ENCODE measurements at places on chromosomes 12 and 14.

DNA sequence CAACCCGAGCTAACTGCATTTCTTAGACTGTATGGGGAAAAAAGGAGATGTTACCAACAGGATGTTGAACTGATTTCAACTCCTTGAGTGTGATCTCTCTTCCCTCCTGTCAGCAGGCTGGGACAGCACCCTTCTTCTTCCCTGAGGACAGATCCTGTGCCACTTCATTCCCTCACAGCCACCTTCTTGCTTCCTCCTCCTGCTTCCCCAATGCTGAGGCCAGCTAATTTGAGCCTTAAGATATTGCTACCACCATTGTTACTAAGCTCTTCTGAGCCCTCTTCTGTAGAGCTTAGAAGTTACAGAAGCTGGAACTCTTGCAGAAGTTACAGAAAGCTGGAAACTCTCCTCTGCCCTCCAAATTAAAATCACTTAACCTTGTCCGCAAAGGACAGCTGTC is 88.8 kb downstream of the SPTSSA start:
- no peak for DNase-seq

- no peak for DNase-seq
Measured at GRCh38 chr12:128928361-128928760, 75.1 kb downstream of the GLT1D1 start.

- no peak for DNase-seq
Measured at GRCh38 chr12:27192118-27192802, 51.8 kb upstream of the STK38L start.

GRCh38 chr14:38808734-38809455 is 294.1 kb downstream of the SEC23A start:
- no peak for DNase-seq

DNA sequence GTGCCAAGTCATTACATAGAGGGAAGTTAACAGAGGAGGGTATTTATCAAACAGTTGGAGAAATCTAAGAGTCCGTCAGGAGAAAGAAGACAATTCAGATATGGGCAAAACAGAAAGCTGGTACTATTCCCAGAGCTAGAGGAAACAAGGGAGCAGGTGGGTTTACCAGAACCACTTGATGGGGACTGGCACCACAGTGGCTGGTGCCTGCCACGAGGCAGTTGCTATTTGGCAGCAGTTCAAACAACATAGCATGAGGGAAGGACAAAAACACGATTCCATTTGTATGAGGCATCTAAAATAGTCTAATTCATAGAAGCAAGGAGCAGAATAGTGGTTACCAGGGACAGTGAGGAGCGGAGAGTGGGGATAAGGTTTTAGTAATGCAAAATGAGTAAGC is 24.6 kb upstream of the KLRD1 start:
- DNase-seq: peak; percentile 5

GRCh38 chr12:27193106-27193505 is 51.0 kb upstream of the STK38L start:
- DNase-seq: no peak

DNA sequence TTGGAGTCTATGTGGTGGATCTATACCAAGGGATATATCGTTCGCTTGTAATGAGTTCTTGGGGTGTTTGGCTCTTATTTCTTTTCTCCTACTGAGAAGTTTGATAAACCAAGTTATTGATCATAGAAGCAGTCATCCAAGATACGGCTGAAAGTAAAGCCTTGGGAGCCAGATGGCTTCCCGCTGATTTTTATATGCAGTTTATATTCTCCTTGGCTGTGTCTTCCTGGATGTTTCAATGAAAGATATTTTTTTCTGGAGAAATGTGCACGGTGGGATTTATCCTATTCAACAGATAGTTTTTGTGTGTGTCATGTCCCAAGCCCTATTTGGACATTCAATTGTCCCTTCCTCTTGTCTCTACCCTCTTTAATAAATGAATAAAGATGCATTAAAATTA is 289.0 kb downstream of the ERC1 start:
- DNase-seq: no peak

DNA sequence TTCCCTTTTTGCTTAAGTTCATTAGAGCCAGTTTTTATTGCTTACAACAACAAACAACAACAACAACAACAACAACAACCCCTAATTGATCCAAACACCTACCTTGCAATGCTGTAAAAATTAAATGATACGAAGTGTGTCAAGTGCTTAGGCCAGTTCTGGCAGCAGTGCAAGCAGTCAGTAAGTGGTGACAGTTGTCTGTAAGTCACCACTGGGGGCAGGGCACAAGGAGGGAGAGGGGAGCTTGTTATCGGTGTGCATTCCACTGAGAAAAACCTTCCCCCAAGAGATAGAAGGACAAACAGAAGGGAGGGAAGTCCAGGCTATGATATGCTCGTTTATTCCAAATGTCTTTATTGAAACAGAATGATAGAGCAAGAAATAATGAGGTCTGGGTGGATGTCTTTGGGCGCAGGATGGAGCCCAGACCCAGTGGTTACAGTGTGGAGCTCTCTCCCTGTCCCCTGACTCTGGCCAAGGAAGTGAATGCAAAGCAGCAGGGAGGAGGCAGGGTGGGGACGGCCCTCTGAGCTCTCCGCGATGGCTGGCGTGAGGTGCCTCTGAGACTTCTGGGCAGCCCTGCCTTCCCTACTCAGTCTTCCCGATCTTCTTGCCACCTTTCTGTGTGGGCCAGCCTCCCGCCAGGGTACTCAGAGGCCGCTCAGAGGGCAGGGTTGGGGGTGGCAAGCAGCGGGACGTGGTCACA is 6.5 kb downstream of the SLC22A17 start:
- no peak for DNase-seq

- DNase-seq: no peak
Measured at GRCh38 chr12:47124451-47124850, 44.7 kb upstream of the AMIGO2 start.

DNA sequence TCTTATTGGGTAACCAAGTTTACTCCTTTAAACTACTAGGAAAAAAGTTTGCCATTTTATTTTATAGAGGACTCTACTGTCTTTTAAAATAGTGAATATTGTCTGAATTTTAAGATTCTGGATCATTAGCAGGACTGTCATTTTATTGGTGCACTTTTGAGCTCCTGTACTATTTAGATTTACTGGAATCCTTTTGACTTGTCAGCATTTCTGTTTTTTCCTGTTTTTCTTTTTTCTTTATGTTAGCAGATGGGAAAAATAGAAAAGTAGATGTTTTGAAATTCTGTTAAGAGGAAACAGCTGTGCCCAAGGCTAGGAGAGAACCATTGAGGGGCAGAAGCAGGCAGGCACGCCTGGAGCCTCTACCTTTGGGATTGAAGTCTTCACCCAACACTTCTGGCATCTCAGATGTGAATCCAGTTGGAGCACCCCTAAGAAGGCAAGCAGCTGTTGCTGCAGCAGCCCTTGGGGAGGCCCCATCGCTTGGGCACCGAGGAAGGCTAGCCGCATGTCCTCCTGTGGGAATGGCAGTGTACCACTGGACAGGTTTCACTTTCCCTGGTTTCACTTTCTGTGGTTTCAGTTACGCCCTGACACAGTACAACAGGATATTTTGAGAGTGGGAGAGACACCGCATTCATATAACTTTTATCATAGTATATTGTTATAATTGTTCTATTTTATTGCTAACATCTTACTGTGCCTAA is 11.5 kb downstream of the RIMKLB start:
- peak; percentile 72 for DNase-seq

- no peak for DNase-seq
Measured at GRCh38 chr12:5478081-5478706, 46.3 kb downstream of the NTF3 start.

DNA sequence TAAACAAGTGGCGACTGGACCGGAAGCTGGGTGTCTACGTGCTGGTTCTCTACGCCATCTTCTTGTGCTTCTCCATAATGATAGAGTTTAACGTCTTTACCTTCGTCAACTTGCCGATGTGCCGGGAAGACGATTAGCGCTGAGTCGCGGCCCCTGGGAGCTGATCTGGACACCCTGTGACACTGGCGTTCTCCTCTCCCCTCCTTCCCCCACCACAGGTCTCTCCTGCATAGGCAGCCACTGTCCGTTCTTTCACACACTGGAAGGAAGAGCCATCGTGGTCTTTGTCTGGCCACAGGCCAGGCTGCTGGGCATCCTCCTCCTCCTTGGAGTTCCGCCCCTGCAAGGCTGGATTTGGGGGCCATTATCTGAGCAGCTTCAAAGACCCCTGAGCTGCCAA is 20.1 kb upstream of the RIN3 start:
- DNase-seq: no peak

- no peak for DNase-seq
Measured at GRCh38 chr12:6929466-6930452, 2.0 kb downstream of the ATN1 start.

GRCh38 chr12:88142610-88142991 is 494 bp downstream of the TMTC3 start:
- DNase-seq: no peak

- DNase-seq: no peak
Measured at GRCh38 chr12:89349814-89350213, 2.5 kb downstream of the DUSP6 start.

- no peak for DNase-seq
Measured at GRCh38 chr14:53714495-53715192, 242.0 kb downstream of the BMP4 start.

- no peak for DNase-seq
Measured at GRCh38 chr12:102806110-102806509, 110.9 kb downstream of the PAH start.

GRCh38 chr12:83514372-83514771 is 827.7 kb downstream of the TMTC2 start:
- DNase-seq: no peak

GRCh38 chr14:32469388-32470160 is 140.5 kb downstream of the AKAP6 start:
- peak; percentile 63 for DNase-seq

- no peak for DNase-seq
Measured at GRCh38 chr14:55373784-55374705, 37.6 kb downstream of the ATG14 start.

DNA sequence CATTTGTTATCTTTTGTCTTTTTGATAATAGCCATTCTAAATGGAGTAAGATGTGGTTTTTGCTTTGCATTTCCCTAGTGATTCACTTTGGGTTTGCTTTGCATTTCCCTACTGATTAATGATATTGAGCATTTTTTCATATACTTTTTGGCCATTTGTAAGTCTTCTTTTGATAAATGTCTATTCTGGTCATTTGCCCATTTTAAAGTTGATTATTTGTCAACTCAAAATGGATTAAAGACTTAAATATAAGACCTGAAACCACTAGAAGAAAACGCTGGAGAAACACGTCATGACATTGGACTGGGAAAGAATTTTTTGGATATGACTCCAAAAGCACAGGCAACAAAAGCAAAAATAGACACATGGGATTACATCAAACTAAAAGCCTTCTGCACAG is 148.0 kb downstream of the APAF1 start:
- no peak for DNase-seq

GRCh38 chr12:73221836-73222235 is 949.7 kb downstream of the TRHDE start:
- DNase-seq: no peak

GRCh38 chr14:81855007-81855406 is 321.4 kb upstream of the SEL1L start:
- DNase-seq: no peak

- peak; percentile 61 for DNase-seq
Measured at GRCh38 chr14:39426605-39427004, 5.6 kb downstream of the FBXO33 start.

DNA sequence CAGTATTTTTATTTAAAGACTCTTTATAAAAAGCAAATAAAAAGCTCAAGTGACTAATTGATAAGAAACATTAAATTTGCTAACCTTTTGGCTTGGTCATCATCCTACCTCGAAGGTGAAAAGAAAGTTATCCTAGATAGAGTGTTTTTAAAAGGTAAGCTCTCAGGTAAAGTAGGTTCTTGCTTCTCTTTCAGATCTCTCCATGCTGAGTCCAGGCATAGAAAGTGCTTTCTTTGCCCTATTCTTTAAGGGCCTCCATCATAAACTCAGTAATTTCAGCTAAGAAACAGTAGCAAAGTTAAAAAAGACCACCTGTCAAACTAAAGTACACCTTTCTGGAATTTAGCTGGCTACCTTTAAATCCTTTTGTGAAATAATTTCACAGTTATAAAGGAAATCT is 20.6 kb upstream of the ANHX start:
- DNase-seq: no peak

DNA sequence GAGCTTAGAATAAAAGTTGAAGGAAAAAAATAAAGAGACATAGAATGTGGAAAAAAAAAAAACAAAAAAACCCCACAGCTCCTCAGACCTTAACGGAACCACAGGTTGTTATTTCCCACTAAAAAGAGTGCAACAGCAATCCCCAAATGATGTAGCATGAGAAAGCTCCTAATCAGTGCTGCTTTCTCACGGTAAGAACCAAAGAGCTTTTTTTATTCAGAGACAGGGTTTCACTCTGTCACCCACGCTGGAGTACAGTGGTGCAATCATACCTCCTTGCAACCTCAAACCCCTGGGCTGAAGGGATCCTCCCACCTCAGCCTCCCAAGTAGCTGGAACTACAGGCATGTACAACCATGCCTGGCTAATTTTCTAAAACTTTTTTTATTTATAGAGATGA is 13.3 kb downstream of the NDUFA12 start:
- DNase-seq: no peak

DNA sequence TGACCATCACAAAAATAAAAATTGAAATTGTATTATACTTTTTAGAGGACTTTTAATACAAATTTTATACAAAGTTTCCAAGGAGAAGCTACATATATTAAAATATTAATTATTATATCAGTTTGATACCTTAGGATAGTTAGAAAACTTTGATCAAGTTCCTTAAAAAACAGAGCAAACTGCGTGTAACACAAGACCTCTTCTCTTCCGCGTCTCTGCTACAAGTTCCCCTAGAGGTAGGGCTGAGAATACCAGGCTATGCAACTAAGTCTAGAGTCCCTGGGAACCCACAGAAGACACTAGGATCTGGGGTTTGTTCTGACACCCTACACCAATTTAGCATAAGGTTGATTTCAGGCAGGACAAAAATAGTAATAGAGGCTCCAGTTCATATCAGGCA is 319.0 kb downstream of the FOXG1 start:
- no peak for DNase-seq

DNA sequence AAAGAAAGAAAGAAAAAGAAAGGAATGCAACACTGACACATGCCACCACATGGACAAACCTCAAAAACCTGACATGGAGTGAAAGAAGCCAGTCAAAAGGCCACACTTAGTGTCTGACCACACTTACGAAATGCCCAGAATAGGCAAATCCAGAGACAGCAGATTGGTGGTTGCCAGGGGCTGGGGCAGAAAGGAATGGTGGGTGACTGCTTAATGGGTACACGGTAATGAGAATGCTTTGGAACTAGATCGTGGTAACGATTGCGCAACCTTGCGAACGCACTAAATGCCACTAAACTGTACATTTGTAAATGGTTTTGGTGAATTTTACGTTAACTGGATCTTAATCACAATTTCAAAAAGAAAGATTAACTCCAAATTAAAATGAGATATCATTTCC is 39.5 kb downstream of the SCARB1 start:
- DNase-seq: no peak
